ENCODE measurements at places on chromosomes 12 and 14. TPM values are rescaled to one million over a fixed set of nuclear protein-coding genes. Genes with fewer than 3 reads are reported as not detected.

GRCh38 chr12:30874455-30875321 lies 51.9 kb upstream of the TSPAN11 start:
- DNase-seq, result no peak

DNA sequence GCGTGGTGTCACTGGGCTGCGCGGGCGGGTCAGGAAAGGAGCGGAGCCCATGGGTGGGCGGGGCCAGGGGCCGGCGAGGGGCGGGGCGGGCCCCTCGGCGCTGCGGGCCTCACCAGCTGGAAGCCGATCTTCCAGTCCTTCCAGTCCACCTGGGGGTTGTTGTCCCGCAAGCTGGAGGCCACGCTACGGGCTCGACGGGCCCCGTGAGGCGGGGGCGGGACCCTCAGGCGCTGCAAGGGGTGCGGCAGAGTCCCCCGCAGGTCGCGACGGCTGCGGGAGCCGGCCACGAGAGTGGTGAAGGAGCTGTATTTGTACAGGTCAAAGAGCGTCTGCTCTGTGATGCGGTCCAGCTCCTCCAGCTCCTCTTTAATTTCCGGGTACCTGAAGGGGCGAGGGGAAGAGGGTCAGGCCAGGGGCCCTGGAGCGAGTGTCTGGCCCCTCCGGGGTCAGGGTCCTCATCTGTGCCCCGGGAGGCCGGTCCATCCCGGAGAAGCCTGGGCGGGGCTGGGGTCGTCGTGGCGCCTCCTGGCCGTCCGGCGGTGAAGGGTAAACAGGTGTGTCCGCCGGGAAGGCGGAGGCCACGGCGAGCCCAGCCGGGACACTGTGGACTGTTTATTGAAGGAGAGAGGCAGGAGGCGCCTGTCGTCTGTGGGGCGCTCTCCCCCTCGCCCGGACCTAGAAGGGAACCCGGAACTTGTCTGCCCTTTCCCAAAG lies 11.9 kb downstream of the SCNN1A start:
- DNase-seq, result peak; percentile 53

- DNase-seq, result no peak
Observed at GRCh38 chr14:69933623-69934275, 54.5 kb downstream of the SMOC1 start.

The OR4E1 gene
- total RNA-seq, result not detected

DNA sequence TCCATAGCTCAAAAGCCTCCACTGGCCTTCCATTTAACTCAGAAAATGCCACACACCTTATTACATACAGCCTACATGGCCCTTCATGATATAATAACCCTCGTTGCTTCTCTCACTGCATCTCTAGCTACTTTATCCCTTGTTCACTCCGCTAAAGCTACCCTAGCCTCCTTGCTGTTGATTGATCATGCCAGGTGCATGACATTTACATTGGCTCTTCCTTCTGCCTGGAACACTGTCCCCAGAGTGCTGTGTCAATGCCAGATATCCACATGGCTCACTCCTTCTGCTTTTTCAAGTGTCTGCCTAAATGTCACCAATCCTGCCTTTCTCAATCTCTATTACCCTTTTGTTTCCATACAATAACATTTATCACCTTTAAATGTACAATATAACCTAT lies 58.3 kb downstream of the CAND1 start:
- DNase-seq, result peak; percentile 34

GRCh38 chr12:10663869-10664268 lies 10.0 kb downstream of the STYK1 start:
- no peak for DNase-seq

- peak; percentile 49 for DNase-seq
Observed at GRCh38 chr14:72904840-72905561, 11.1 kb upstream of the DPF3 start.

- DNase-seq, result no peak
Observed at GRCh38 chr12:17928708-17929366, 161.2 kb downstream of the RERGL start.

The ZNF26 gene
- total RNA-seq, result 1.7 TPM

- DNase-seq, result no peak
Observed at GRCh38 chr12:83349907-83350611, 663.4 kb downstream of the TMTC2 start.

DNA sequence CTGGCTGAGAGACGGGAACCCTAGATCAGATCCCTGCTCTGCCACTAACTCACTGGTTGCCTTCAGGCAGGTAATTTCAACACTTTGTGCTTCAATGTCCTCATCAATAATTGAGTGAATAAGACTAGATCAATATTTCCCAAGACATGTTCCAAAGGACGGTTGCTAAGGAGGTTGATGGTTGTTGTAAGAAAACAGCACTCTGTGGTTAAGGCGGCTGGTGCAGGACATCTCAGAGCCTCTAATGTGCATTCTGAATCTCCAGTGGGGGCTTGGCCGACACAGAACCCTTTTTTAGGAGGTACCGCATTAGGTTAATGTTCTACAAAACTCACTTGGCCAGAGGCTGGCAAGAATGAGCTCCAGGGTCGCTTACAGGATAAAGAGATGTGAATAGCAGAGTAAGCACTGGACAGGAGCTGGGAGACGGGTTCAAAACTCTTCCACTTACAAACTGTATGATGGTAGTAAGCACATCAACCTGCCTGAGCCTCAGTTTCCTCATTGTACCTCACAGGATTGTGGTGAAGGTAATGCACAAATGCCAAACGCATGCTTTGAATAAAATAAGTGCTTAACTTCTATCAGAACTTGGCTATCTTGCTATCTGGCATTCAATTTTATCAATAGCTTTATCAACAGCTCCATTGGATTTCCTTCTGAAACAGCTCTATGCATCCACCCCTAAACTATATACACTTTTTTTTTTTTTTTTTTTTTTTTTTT lies 136.9 kb upstream of the PARP11 start:
- no peak for DNase-seq

DNA sequence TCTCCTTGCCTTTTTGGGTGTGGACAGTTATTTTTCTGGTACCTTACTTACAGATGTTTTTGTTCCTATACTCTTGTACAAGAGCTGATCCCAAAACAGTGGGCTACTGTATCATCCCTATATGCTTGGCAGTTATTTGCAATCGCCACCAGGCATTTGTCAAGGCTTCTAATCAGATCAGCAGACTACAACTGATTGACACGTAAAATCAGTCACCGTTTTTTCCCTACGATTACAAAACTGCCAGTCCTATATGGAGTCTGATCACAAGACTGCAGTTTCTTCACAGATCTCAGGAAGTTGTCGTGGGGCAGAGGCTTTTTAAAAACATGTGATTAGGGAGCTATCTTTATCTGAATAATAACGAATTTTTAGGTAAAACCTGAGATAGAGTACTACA lies 1.3 kb downstream of the LYSET start:
- no peak for DNase-seq

GRCh38 chr12:80939231-80939950 lies 1.7 kb upstream of the LIN7A start:
- no peak for DNase-seq

The TROAP gene
- not detected for total RNA-seq

The INHBE gene
- not detected for total RNA-seq

The IL23A gene
- not detected for total RNA-seq

The PLCZ1 gene
- not detected for total RNA-seq

- no peak for DNase-seq
Observed at GRCh38 chr12:89962648-89963047, 254.0 kb upstream of the ATP2B1 start.

The GPR162 gene
- not detected for total RNA-seq

DNA sequence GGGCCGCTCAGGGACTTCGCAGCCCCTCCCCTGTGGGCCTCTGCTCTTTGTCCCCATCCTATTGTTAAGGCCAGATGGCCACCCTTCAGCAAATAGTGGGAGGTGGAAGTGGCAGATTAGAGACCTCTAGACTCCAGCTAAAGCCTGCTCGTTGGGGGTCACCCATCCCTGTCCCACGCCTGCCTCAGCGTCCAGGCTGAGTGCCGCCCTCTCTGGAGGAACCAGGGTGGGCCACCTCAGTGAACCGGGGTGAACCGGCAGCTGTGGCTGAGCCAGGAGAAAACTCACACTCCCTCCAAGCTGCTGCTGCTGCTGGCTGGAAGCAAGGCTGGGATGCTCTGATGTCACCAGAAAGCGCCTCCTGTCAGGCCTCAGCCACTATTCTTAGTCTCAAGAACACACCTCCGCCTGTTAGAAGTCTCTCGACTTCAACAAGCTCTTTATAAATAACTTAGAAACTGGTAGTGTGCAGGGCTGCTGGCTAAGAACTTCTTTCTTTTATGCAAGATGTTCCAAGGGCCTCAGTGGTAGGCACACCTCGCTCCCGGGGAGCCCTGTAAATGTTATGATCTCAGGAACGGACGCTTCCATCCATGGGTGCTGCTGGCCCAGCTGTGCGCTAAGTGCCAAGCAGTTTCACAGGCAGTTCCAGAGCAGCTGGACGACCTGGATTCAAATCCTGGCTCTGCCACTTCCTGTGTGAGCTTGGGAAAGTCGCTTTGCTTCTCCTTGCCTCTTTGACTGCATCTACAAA lies 19.8 kb upstream of the TESC start:
- DNase-seq, result no peak

DNA sequence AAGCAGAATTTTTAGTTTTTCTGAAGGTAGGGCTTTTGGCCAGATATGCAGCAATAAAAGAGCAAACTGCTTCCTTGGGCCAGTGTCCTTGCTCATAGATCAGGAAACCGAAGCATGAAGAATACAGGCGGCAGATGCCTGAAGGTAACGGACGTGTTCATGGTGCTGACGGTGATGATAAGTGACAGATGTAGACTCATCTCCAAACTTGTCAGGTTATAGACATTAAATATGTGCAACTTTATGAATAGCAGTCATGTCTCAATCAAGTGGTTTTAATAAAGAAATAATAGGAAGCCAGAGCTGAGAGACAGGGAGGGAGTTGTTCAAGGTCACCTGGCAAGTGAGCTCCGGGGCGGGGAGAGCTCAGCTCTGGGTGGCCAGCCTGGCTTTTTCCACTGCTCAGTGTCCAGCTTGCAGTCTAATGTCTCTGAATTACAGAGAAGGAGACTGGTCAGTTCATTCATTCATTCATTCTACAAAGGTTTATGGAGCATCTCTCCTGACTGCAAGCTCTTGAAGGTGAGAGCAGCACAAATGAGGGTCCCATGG lies 1.0 kb downstream of the SERPINA5 start:
- DNase-seq, result peak; percentile 54

GRCh38 chr12:3216726-3217682 lies 139.8 kb downstream of the TSPAN9 start:
- no peak for DNase-seq

DNA sequence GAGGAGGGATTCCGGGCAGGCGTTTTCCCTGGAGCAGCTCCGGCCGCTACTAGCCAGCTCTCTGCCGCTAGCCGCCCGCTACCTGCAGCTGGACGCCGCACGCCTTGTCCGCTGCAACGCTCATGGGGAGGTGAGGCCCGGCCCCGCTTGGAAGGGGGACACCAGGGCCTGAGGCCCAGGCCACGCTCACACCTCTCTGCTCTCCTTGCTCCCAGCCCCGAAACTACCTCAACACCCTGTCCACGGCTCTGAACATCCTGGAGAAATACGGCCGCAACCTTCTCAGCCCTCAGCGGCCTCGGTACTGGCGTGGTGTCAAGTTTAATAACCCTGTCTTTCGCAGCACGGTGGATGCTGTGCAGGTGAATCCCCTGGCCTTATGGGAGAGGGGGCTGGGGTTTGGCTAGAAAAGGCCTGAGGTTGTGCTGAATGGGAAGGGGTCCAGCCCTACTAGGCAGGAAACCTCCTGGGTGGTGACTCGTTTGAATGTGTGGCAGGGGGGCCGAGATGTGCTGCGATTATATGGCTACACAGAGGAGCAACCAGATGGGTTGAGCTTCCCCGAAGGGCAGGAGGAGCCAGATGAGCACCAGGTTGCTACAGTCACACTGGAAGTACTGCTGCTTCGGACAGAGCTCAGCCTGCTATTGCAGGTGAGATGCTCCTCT lies 597 bp downstream of the RNF31 start:
- no peak for DNase-seq

DNA sequence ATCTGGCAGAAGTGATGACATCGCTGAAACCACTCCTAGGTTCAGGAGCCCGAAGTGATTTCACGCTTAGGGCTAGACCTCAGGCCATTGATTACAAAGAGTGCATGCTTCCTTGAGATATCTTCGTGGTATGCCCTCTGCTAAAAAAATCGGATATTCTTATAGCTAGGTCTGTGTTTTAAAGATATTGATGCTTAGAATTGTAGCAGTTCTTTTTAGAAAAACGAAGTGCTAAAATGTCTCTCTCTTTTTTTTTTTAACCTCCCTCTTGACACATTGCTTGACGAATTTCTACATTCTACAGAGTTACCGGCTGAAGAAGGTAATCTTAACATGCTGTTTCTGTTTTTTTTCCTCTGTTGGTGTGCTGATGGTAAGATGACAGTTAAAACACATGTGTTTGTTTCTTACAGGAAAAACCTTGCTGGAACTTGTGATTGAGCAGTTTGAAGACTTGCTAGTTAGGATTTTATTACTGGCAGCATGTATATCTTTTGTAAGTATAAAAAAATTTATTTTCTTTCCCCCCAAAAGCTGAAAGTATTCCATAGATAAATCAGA lies 1.3 kb downstream of the ATP2A2 start:
- no peak for DNase-seq

- DNase-seq, result no peak
Observed at GRCh38 chr12:120810021-120810420, 84.4 kb downstream of the ACADS start.

The NEUROD4 gene
- total RNA-seq, result not detected

The MYF6 gene
- total RNA-seq, result 673 TPM

- no peak for DNase-seq
Observed at GRCh38 chr14:79740066-79740601, 471.2 kb downstream of the DIO2 start.

GRCh38 chr12:26091822-26092221 lies 33.0 kb downstream of the BHLHE41 start:
- DNase-seq, result no peak

DNA sequence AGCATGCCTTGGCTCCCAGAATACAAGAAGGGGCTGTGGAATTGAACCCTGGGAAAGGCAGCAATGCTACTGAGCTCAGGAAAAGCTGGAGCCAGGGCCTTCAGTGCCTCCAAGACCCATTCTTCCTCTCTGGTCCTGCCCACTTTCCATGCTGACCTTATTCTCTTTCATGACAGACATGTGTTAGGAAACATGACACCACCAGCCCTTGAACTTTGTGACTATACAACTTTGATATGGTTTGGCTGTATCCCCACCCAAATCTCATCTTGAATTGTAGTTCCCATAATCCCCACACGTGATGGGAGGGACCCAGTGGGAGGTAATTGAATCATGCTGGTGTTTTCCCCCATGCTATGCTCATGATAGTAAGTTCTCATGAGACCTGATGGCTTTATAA lies 408.2 kb downstream of the DPF3 start:
- DNase-seq, result no peak

DNA sequence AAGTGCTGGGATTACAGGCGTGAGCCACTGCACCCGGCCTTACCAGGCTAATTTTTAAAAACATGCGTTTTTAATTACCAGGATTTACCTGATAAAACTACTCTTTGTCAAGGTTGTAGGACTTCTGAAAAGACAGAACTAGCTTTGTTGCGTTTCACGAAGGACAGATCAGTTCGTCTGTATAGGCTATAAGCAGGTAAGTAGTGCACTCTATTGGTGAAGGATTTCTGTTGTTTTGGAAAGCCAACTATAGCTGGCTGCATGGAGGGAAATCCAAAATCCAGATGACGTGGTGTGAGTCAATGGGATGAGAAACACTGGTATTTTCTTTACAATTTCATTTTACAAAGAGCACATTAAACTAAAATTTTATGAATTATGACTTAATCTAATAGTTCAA lies 14.6 kb downstream of the GNPNAT1 start:
- no peak for DNase-seq

Data from gastrocnemius medialis (tissue), 4 donors.